ENCODE measurements at places on chromosomes 1 and 21. TPM values are rescaled to one million over a fixed set of nuclear protein-coding genes. Genes with fewer than 3 reads are reported as not detected.

GRCh38 chr1:218139761-218140160, 145.3 kb upstream of the RRP15 start:
- DNase-seq: no peak

The FMN2 gene
- total RNA-seq: 3.0 TPM

The NKAIN1 gene
- total RNA-seq: 0.09 TPM

DNA sequence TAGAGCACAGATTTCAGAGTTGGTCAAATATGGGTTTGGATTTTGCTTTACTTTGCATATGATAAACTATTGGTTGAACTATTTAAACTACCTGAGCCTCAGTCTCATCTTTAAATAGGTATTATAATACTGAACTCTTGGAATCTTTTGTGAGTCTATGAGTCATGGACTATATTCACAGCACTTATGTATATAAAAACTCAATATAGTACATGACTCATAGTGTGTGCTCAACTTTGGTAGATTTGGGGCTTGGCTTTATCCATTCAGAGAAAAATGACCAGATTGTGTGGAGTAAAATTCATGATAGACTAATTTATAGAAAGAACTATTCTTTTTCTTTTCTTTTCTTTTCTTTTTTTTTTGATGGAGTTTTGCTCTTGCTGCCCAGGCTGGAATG, 28.7 kb downstream of the FCRL3 start:
- no peak for DNase-seq

- no peak for DNase-seq
Measured at GRCh38 chr1:46605232-46605631, 1.2 kb upstream of the MKNK1 start.

DNA sequence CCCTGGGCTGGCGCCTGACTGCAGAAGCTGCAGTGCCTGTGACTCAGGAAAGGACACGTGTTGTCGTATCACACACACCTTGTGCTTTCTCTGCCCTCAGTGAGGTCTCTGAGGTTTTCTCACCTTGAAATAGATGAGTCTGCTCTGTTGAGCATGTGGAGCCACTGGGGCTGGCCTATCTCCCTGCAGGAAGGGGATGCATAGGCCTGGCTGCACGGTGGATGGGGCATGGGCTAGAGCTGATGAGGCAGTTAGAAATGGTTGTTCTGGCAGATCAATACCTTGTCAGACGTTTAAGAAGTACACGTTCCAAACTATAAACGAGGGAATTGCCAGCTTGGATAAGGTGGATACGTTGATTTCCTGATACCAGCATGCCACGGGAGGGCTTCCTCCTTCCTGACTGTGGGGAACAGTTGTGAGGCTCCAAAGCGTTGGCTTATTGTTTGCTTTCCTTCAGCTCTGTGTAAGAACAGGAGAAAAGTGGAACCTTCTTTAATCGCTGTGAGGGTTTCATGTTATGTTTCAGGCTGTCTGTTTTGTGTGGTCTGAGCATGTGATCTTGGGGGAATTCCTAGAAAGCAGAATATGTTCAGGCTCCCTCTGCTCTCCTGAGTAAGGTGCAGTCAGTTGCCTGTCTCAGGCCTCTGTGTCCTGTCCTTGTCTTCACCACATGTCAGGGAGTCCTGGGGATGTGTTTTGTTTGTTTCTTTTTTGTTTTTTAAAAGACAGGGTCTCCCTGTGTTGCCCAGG, 44.8 kb downstream of the PCNT start:
- no peak for DNase-seq

The CHRNB2 gene
- total RNA-seq: 0.15 TPM

- no peak for DNase-seq
Measured at GRCh38 chr1:169563019-169563615, 23.2 kb downstream of the F5 start.

The CASQ1 gene
- total RNA-seq: 0.64 TPM

The UBL4B gene
- not detected for total RNA-seq

DNA sequence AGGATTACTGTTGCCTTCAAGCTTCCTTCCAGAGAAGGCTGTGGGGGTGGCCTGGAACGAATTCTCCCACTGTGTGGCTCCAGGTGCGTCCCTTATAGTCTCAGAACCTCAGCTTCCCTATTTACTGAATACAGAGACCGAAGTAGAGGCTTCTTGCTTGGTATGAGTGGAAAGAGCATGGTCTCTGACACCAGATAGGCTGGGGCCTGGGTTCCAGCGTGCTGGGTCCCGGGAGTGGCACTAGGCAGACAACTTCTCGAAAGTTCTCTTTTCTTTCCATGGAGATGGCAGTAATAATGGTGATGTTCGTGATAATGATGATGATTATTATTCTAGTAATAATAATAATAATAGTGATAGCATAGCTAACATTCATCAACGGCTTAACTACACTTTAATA, 161.7 kb downstream of the PTPRU start:
- no peak for DNase-seq

The EFCAB14 gene
- 114 TPM for total RNA-seq

- DNase-seq: no peak
Measured at GRCh38 chr1:226808501-226808900, 61.9 kb upstream of the PSEN2 start.

The DNASE2B gene
- total RNA-seq: 0.70 TPM

The CENPF gene
- 17.7 TPM for total RNA-seq

The GJC2 gene
- 0.49 TPM for total RNA-seq

DNA sequence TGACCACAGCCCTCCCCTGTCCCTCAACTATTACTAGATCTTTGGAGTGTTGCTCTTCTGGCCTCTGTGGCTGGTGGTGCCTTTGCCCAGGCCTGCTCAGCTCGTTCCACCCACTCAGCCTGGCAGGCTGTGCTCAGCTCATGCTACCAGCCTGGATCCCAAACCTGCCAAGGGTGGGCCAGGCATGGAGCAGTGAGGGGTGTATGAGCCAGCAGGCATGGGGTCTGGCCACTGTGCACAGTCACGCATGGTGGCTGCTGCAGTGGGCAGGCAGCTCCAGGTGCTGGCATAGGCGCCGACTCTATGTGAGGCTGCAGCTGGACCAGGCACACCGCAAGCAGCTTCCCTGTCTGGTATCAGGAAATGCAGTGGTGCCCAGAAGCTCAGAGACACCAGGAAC, 449.9 kb downstream of the MATN1 start:
- DNase-seq: no peak

- no peak for DNase-seq
Measured at GRCh38 chr21:44880405-44881197, 7.1 kb upstream of the PTTG1IP start.

The CD160 gene
- total RNA-seq: 0.73 TPM

The TRABD2B gene
- total RNA-seq: 0.70 TPM

DNA sequence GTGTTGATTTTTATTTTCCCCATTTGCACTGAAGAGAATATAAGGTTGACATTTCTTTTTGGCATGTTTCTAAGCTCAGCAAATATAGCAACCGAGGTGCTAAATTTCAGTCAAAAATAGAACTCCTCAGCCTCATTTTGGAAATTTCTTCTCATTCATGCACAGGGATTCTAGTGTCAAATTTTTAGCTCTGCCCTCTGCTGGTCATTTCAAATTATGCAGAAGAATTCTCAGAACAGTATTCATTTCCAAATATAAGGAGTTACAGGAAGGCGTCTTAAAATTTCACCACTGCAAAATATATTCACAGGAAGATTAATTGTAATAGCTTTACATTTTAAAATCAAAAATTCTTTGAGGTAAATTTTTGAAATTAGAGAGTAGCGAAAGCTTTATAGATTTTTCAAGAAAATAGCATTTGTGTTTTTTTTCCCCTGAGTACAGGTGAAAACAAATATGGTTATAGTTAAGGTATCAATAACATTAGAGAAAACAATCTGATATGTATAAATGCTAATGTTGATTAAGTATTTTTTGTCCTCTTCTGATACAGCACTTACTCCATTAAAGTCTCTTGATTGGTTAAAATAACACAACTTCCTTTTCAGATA, 57.9 kb downstream of the FMN2 start:
- no peak for DNase-seq

GRCh38 chr1:244817415-244817894, 18.0 kb upstream of the COX20 start:
- DNase-seq: no peak

The FCRL6 gene
- total RNA-seq: 0.14 TPM

The COL6A1 gene
- 32.2 TPM for total RNA-seq

The RIPK4 gene
- 11.0 TPM for total RNA-seq

DNA sequence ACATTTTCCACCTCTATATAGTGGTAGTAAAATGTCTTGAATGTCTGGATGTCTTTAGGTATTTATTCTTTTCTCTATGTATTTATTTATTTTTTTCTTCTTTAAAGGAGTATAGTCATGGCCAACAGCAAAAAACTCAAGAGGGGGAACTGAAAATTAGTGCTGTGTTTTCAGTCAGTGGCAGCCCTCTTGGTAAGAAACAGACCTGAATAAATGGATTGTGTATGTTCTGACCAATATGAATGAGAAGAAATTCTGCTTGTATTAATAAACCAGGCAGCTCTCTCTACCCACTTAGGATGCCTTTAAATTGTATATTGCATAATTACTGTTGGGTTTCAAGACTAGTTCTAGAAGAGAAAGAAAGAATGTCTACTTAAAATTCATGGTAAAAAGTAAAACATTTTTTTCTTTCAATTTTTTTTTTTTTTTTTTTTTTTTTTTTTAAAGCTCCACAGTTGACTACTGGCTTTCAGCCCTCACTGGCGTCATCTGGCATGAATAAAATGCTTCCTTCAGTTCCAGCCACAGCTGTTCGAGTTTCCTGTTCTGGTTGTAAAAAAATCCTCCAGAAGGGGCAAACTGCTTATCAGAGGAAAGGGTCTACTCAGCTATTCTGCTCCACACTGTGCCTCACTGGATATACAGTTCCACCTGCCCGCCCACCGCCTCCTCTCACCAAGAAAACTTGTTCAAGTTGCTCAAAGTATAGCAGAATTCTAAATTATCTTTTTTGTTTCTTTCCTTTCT, 101.6 kb downstream of the ZMYM4 start:
- peak; percentile 29 for DNase-seq

DNA sequence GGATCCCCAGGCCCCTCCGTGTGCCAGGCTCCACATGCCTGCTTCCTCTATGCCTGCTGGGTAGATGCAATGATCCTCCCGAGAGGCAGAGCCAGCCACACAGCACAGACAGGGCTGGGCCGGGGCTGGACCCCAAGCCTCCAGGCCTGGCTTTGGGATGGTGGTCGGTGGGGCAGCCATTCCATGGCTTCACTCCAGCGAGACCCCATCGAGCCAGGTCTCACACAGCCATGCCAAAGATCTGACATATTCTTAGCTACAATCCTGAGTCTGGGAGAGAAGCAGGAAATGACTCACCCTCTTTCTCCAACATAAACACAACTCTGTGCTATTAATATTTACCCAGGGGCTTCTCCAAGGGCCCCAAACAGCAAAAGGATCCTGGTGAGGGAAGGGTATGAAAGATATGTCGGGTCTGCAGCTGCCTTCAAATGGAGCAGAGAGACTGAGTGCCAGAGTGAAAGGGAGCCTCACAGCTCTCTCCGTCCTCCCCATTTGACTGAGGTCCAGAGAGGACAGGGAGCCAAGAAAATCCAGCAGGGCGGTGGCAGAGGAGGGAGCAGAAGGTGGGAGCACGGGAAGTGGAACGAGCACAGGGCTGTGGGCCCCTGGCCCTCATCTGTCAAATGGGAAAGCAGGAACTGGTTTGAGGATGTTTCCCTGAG, 639.5 kb downstream of the MATN1 start:
- DNase-seq: no peak

GRCh38 chr1:71049951-71050598, 2.5 kb upstream of the PTGER3 start:
- no peak for DNase-seq

DNA sequence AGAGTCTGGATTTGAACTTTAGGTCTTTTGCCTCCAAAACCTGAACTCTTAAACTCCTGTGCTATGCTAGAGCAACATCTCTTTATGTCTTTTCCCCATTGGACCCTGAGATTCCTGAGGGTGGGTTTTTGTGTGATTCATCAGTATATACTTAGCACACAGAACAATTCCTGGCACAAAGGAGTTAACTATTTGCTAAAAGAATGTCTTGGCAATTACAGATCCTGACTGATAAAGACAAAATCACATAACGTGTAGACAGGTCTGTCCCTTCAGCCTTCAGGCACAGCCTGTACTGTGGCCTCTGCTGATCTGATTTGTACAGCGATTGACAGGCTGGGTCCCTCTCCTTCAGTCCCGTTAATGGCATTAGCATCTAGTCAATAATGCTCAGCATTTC, 162.4 kb upstream of the BEND5 start:
- no peak for DNase-seq

The TMEM82 gene
- total RNA-seq: 18.6 TPM

DNA sequence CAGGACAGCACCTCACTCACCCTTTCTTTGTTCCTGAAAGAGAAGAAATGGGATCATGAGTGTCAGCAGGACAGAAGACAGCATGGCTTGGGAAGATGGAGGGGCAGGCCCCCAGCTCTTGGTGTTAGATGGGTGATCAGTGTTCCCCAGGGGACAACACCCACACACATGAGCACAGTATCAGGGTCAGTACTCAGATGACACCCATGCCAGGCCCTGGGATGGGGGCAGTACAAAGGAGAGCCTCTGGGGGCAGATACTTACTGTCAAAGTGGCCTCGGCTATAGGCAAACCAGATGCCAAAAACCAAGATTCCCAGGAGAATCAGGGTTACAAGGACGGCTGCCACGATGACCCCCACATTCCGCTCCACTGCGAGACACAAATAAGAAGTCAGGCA, 21.6 kb downstream of the F11R start:
- DNase-seq: no peak

The TAS1R3 gene
- total RNA-seq: 0.89 TPM

- DNase-seq: no peak
Measured at GRCh38 chr1:57017717-57018116, 51.9 kb upstream of the C8B start.

DNA sequence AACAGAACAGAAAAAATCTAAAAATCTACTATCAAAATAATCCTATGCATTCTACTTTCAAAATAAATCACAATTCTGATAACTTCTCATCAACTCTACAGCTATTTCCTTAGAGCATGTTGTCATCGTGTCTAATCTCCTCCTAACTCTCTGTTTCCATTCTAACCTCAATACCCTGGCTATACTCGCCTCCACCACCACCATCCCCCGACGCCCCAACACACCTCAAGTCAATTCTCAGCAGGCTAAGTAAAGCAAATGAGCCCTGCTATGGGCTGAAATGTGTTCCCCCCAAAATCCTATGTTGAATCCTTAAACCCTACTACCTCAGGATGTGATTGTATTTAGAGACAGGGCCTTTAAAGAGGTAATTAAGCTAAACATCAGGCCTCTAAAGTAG, 34.6 kb downstream of the NRDC start:
- no peak for DNase-seq

DNA sequence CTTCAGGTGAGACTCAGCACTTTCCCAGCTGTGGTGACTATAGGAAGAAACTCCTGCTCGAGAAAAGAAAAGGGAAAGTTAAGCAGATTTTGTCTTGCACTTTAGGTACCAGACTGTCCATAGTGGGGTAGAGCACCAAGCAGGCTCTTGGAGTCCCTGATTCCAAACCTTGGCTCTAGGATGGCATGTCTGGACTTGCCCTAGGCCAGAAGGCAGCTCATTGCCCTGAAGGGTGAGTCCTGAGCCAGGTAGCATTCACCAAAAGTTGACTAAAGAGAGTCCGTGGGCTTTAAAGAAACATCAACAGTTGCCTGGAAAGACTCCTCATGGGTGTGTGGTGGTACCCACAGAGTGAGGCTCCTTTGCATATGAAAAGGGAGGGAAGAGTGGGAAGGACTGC, 145.2 kb upstream of the SNX7 start:
- no peak for DNase-seq

- no peak for DNase-seq
Measured at GRCh38 chr1:58714544-58714943, 14.7 kb upstream of the MYSM1 start.

GRCh38 chr1:118933051-118933781, 54.9 kb downstream of the TBX15 start:
- DNase-seq: no peak

The KRTAP11-1 gene
- not detected for total RNA-seq

The CTTNBP2NL gene
- total RNA-seq: 83.3 TPM

The CYP4A22 gene
- total RNA-seq: not detected

GRCh38 chr1:17745479-17745955, 9.6 kb upstream of the ACTL8 start:
- no peak for DNase-seq

Data from left colon (tissue), 2 donors.